Uterus (tissue), 4 donors: ENCODE measurements at places on chromosomes 3 and 15. TPM values are rescaled to one million over a fixed set of nuclear protein-coding genes. Genes with fewer than 3 reads are reported as not detected.

DNA sequence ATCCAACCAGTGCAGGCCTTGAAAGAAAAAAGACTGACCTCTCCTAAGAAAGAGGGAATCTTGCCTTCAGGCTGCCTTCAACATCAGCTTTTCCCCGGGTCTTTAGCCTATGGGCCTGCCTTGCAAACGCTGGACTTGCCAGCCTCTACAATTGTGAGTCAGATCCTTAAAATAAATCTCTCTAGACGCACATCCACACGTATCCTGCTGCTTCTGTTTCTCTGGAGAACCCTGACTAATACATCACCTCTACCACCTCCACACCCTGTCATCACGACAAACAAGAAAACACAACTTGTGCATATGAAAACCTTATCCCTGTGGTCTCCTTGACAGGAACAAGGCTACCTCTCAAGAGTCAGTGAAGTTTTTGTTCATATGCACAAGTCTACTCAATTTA lies 11.8 kb downstream of the CYFIP1 start:
- DNase-seq = no peak

DNA sequence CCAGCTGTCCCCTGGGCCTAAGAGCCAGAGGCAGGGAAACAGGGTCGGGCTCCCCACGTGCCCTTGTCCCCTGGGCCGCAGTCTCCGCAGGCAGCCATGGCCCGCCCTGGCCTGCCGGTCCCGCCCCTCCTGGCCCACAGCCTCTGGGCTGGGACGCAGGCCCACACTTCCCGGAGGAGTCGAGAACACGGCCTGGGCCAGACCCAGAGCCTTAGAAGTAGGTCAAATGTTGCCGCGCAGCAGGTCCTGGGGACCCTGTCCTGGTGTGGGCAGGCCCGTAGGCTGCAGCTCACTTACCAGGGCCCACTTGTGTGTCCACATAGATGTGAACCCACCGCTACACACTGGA lies 4.3 kb upstream of the MYL3 start:
- peak; percentile 82 for DNase-seq

DNA sequence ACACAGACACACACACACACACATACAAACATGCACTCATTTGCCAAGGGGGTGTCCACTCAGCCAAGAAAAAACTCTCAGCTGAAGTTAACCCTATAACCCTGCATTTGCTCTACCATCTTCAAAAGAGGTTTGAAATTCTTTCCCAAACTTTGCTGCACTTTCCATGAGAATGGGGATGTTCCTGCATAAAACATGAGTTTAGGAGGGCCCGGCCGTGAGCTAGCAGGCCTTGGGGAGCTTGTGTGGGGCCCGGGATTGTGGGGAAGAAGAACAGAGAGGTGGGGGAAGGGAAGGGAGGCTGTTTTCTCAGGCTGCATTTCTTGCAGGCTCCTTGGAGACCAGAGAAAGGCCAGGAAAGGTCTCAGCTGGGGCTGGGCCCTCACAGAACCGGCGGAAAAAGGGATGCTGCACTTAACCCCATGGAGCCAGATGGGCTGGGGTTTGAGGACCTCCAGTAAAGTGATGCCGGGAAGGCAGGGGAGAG lies 40.8 kb downstream of the SEMA5B start:
- DNase-seq = no peak

- DNase-seq = no peak
Observed at GRCh38 chr3:137084586-137084985, 126.8 kb downstream of the IL20RB start.

GRCh38 chr3:53140847-53141845 lies 10.9 kb upstream of the RFT1 start:
- DNase-seq = no peak

DNA sequence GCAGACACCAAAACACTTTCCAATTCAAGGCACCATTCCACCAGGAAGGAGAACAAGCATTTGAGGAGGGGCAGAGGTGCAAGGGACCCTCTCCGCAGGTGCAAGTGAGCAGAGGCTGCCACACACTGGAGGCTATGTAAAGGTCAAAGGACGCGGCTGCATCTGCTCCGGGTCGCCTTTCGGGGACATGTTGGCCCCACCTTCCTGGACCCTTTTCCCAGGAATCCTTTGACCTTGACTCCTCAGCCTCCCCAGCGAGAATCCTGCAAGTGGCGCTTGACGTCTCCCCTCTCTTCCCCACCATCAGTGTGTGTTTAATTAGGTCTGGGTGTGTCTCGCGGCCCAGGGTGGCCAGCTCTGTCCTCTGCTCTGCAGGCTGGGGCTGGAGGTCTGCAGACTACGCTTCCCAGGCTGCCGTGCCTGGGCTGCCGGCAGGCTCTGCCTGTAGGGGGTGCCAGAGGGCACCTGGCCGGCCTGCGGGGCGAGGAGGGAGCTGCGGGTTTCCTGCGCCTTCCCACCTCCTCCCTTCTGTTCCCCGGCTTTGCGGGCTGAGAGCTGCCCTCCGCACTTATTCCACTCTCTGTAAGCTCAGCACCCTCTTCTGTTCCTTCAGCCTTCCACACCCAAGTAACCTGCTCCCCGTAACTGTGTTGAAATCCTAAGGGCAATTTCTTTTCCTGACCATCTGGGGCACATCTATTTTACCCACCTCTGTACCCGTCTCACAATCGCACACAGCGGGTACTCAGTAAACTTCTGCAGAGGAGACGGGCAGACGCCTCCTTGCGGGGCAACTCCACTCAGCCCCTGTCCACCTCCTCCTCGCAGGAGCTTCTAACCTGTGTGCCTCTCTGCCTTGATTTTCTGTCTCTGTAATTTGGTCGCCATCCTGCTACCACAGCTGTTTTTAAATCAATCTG lies 129.8 kb downstream of the NSMCE3 start:
- DNase-seq = no peak

GRCh38 chr3:173618703-173619102 lies 221.2 kb downstream of the NLGN1 start:
- no peak for DNase-seq

DNA sequence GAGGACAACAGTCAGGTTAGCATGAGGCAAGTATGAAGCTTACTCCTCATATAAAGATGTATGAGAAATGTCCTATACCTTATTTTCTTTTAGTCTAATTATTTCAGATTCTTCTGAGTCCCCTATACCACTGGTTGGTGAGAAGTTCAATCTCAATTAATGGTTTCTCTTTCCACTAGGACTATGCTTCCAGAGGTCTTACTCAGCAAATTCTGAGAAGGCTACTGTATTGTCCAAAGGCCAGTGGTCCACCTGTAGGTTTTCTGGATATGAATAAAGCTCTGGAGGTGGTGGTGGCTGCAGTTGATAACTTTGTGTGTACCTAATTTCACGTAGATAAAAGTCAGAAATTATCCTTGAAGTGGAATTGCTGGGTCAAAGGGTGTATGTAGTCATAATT lies 149.4 kb downstream of the EPHB1 start:
- DNase-seq = no peak

- DNase-seq = no peak
Observed at GRCh38 chr15:65095747-65096104, 19.2 kb downstream of the KBTBD13 start.

DNA sequence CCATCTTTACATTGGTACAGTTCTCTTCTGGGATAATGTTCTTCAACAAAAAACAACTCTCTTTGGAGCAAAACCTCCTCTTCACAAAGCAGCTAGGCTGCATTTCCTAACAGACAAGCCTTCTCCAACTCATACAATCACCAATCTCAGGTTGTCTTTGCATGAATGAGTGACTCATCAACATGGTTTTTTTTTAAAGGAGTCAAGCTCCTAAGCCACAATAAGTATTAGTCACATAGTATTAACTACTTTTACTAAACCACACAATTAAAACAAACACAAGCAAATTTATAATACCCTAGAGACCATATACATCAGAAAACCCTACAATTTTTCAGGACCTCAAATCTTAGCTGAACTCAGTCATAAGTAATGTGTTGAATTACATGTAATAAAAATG lies 137.4 kb downstream of the TBC1D5 start:
- DNase-seq = no peak

DNA sequence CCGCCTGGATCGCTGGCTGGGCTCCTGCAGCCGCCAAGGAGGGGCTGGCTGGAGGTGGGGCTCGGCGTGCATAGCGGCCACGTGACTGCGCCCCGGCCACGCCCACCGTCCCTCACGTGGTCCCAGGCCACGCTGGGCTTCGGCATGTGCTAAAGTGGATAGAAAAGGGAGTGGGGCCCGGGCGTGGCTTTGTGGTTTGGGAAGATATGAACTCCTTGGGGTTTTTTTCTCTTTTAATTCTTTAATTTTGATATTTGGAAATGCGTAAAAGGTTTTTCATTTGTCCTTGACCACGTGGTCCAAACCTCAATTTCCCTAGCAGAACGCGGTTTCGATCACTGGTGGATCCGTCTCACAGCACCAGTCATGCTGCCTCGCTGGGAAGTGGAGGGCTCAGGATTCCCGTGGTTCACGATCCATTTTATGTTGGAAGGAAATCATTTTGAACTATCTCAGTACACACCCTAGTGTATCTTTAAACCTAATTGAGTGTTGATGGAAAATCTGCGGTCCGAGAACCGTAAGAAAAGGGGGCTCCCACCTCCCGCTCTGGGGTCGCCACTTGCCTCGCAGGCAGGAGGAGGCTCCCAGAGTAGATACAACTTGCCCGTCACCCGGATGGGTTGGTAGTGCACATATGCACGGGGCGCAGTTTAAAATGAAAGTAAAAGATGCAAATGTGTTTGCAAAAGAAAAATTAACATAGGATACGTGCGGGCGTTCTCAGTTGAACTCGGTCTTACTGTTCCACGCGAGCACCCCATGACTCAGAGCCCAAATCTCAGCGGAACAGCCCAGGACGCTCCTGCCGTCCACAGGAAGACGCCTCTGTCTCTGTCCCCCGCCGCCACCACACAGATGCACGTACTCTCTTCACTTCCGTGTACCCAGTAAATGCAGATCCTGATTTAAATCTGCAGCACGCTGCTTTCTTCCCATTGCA lies 141.9 kb downstream of the PGPEP1L start:
- peak; percentile 73 for DNase-seq

GRCh38 chr3:139769796-139770195 lies 92.0 kb upstream of the NMNAT3 start:
- DNase-seq = no peak

DNA sequence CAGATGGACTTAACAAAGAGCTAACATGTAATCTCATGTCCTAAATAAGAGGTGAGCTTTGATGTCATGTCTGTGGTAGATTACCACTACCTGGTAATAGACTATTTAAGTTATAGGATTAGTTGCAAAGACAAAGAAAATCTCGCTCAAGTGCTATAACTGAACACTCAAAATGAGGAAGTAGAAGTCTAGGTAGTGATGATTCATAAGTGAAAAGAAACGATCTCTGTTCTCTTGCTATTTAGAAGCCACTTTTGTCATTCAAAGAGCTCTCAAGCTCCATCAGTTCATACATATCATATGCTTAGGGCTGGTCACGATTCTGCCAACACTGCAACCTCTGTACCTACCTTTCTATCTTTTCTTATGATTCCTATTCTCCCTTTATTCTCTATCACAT lies 110.9 kb downstream of the EDEM1 start:
- DNase-seq = no peak

DNA sequence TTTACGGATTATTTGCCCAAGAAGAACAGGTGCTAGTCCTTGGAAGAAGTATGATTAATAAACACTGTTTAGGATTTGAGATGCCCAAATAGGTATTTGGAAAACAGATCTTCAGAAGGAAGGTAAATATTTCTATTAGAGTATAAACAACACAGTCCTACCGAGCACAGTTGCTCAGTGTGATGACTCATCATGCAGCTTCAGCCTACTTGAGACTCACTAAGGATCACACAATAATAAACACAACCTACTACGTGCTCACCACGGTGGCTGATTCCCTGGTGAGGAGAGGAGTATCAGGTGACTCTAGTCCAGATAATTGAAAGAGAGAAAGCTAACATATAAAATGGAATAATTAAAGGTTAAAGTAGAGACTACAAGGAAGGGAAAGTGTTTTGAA lies 72.0 kb downstream of the PDZRN3 start:
- no peak for DNase-seq

DNA sequence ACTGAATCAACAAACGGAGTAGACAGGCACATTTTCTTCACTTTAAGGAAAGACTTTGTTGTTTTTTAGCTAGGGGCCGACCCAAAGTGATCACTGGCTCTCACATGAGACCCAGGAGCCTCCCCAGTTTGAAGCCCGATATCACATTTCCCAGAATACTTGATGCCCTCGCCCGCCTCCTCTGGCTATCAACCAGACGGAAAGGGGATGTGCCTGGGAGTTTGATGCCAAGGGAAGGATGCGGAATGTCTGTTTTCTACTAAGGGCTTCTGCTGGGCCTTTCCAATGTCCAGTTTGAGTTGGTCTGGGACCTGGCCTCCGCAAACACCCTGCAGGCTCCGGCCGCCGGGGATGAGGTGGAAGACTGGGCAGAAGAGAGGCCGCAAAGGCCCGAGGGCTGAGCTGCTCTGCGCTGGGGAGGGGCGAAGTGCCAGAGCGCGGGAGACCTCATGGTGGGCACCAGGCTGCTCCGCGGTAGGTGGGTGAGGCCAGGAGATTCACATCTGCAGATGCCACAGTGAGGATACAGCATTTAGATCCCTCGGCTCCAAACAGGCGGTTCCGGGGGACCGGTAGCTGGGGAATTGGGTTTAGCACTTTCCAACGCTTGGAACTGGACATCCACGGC lies 491 bp upstream of the ZNF774 start:
- DNase-seq = no peak

CLDN16 gene
- total RNA-seq = not detected

GRCh38 chr3:125141596-125142419 lies 70.7 kb downstream of the SLC12A8 start:
- peak; percentile 54 for DNase-seq

GRCh38 chr3:109336291-109336861 lies 970 bp downstream of the DPPA4 start:
- DNase-seq = no peak

- DNase-seq = no peak
Observed at GRCh38 chr3:3560591-3561311, 238.5 kb upstream of the LRRN1 start.

- DNase-seq = peak; percentile 19
Observed at GRCh38 chr3:42666577-42666998, 13.1 kb downstream of the ZBTB47 start.

DNA sequence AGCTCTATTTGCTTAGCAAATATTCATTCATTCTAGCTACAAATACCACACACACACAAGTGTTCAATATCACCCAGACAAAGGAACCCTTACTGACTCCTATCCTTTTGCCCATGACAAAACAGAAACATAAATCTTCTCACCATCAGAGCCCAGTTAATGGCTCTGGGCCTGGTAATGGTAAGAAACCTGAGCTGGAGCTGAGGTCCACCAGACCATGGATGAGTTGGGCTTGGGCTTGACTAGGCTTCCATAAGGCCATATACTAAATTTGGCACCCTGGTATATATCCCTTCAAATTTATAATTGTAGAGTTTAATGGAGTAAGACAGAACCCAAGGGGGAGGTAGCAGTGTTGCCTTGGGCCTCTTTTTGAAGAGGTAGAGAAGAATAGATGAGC lies 29.4 kb downstream of the GPR176 start:
- DNase-seq = no peak
